ENCODE measurements at places on chromosomes 4 and X.

DNA sequence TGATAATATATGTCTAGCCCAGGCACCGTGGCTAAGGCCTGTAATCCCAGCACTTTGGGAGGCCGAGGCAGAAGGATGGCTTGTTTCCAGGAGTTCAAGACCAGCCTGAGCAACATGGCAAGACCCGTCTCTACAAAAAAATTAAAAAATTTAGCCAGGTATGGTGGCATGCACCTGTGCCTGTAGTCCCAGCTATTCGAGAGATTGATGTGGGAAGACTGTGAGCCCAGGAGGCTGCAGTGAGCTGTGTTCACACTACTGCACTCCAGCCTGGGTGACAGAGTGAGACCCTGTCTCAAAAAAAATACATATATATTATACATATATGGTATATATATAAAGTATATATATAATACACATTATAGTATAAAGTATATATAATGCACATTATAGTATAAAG lies 162.0 kb upstream of the MAB21L2 start:
- no peak for DNase-seq

GRCh38 chr4:77431546-77431945 lies 174.1 kb upstream of the CXCL13 start:
- no peak for DNase-seq

- no peak for DNase-seq
Observed at GRCh38 chr4:56505269-56506130, at the start of gene ARL9. TSS of gene ARL9 (plus strand) at chr4:56505791. CDS start at chr4:56505863, 72 bp downstream.

- DNase-seq, result no peak
Observed at GRCh38 chrX:84501798-84502628, at the start of gene HDX. TSS of gene HDX (minus strand) at chrX:84502453. CDS start at chrX:84475397, 27,056 bp downstream.

- peak; percentile 14 for DNase-seq
Observed at GRCh38 chrX:47849778-47850177, 13.1 kb downstream of the ZNF81 start.

- no peak for DNase-seq
Observed at GRCh38 chrX:1403228-1403627, 11.3 kb upstream of the SLC25A6 start.

- no peak for DNase-seq
Observed at GRCh38 chrX:45140812-45141211, 59.9 kb downstream of the DIPK2B start.

DNA sequence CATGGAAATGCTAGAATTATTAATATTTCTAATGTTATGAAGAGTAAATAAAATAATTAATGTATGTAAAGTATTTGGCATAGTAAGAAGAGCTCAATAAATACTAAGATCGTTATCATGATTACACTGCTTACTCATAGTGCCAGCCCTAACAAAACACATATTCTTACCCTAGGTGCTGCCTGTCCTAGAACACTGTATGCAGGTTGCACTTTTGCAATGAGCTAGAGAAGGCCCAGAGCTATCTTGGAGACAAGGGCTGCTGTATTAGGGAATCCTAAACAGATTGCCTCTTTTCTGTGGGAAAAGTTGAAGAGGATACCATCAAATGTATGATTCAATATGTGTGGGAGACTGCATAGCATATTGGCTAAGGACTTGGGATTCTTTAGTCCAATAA lies 48.0 kb upstream of the TMEM164 start:
- no peak for DNase-seq

GRCh38 chr4:144410230-144410783 lies 235.6 kb upstream of the HHIP start:
- DNase-seq, result no peak
